ENCODE measurements at places on chromosomes 13 and 19.

GRCh38 chr19:18587962-18588610 lies 512 bp upstream of the REX1BD start:
- DNase-seq, result no peak

- DNase-seq, result no peak
These were observed 49.4 kb downstream of the SERP2 start for GRCh38 chr13:44422755-44423643.

DNA sequence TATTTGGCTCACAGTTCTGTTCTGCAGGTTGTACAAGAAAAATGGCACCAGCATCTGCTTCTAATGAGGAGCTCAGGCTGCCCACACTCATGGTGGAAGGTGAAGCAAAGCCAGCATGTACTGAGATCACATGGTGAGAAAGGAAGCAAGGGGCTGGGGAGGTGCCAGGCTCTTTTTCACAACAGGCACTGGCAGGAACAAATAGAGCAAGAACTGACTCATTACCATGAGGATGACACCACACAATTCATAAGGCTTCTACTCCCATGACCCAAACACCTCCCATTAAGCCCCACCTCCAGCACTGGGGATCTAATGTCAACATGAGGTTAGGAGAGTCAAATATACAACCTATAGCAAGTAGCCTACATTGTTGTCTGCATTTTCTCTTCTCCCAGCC lies 522.6 kb downstream of the RFC3 start:
- no peak for DNase-seq

DNA sequence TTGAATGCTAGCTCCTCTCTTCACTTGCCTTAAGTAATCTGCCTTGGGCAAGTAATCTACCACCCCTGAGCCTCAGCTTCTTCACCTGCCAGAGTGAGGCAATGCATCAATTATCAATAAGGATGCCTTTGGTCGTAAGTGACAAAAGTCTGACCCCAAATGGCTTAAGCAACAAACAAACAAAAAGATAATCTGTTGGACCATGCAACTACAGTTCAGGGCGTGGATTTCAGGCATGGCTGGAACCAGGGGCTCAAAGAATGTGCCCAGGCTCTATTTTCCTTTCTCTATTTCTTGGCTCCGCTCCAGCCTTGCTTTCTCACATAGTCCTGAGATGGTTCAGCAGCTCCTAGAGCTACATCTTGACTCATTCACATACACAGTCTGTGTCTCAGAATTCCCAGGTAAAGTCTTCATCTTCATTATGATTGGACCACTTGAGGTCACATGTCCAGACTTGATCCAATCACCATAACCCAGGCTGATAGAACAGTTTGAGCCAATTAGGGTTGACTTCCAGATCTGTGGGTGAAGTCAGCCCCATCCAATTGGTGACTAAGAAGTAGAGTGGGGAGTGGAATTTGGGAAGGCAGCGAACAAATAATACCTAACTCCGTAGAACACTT lies 29.6 kb downstream of the ACSBG2 start:
- DNase-seq, result no peak

GRCh38 chr13:75220861-75221260 lies 261.1 kb downstream of the TBC1D4 start:
- no peak for DNase-seq

DNA sequence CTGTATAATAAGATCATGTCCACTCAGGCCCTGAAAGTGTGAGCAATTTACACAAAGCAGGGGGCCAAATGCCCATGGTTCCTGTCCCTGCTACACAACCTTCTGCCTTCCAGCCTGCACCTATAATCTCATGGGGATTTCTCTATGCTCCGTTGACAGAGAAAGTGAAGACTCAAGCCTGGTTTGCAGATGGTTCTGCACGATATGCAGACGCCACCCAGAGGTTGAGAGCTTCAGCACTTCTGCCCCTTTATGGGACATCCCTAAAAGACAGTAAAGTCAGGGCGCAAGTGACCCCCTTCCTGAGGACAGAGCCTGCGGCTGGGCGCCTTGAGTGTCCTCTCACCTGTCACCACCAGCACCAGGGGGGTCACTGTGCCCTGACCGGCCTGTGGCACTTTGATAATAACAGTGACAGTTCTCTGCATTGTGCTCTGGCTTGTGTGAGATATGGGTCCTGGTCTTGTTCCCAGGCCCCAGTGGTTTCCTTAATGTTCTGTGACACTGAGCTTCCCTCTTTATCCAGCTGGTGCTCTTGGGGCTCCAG lies 15.1 kb downstream of the LILRA5 start:
- DNase-seq, result no peak

Measured in CD8-positive, alpha-beta memory T cell (primary cell).